Stimulated activated CD4-positive, alpha-beta T cell treated with anti-CD3 and anti-CD28 coated beads, TNF-alpha, amount 100 ng/mL, for 1 hour (primary cell): ENCODE measurements at places on chromosomes 6 and 20.
A peak's percentile ranks its signal among the peaks of the same experiment; 100 is the strongest.

GRCh38 chr20:22584522-22584921 lies at the start of gene FOXA2:
TSS of gene FOXA2 (minus strand) at chr20:22584572. CDS start at chr20:22584278, 294 bp downstream.
- DNase-seq, result no peak

DNA sequence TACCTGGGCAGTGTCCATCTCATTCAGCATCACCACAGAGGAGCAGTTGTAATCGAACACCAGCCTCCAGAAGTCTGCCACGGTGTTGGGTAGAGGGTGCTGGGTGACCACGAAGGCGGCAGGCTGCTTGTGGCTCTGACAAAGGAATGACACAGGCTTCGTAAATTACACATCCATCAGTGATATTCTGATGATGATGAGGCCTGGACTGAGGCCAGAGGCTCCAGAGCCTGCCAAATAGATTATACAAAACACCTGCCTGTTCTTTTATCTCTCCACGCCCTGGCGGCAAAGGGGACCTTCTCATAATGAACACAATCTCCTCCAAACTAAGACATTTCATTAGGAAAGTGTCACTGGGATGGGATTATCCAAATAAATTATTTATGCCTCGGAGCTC lies 480.2 kb upstream of the CHD6 start:
- DNase-seq, result no peak

GRCh38 chr6:52985228-52985627 lies 9.9 kb downstream of the GSTA4 start:
- no peak for DNase-seq

DNA sequence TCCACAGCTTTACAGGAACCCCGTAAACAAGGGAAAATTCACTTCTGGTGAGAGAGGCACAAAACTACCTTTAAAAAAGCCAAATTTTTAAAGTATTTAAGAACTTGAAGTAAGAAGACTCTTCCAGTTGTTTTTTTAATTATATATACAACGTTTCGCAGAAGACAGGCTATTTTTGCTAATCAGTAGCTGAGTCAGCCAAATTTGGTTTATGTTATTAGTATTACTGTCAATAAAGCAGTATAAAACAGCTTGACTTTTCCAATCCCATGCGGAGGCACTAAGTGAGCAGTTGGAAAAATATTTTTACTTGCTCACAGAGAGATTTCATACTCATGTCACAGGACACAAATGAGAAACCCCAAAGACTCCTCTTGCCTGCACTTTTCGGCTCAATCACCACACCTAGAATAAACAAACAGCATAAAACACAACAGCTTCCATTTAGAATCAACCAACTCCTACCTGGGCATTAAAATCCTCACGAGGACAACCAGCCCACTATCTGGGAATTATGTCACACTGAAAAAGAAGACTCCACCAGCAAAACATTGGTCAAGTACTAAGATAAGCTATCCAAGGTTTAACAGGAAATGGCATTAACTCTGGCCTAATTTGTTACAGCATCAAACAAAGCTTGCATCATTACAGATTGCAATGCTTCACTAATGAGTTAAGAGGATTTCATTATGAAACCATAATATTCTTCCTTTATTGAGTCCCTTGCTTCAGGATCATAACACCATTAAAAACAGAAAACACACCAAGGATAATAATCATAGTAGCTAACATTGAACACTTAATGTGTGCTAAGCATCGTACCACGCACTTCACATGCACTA lies 26.3 kb downstream of the ELOVL5 start:
- no peak for DNase-seq

DNA sequence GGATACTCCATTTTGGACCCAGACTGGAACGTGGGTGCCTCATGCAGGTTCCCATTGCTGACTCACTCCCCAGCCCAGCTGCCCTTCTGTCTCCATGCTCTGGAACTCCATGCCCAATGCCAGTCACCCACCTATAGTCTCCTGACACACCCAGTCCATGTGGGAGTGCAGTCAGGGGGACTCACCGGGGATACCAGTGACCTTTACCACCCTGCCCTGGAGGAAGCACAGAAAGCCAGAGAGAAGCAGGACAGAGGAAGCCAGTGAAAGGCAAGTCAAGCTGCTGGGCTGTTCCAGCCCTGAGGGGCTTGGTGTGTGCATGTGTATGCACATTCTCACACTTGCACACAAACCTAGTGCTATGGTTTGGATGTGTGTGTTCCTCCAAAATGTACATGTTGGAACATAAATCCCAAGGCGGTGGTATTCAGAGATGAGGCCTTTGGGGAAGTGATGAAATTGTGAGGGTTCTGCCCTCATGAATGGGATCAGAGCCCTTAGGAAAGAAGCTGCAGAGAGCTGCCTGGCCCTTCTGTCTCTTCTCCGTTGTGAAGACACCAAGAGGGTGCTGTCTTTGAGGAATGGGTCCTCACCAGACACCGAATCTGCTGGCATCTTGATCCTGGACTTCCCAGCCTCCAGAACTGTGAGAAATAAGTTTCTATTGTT lies 121.4 kb upstream of the MAFB start:
- no peak for DNase-seq

- no peak for DNase-seq
Observed at GRCh38 chr6:46772016-46772415, 21.2 kb upstream of the MEP1A start.

DNA sequence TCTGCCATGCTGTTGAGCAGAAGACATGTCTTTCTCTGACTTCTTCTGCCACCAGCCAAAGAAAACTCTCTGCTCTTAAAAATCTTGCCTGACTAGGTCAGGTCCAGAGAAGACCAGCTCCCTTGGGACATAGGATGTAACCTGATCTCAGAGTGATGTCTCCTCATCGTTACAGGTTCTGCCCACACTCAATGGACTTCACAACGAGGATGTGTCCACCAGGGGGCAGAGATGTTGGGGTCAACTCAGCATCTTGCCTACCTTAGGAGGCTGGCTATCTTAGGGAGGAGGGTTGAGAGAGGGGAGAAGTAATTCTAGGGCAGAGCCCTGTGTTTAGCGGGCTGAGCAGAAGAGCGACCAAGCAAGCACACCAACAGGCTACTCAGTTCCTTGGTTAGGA lies 207.6 kb upstream of the CDH4 start:
- DNase-seq, result no peak

DNA sequence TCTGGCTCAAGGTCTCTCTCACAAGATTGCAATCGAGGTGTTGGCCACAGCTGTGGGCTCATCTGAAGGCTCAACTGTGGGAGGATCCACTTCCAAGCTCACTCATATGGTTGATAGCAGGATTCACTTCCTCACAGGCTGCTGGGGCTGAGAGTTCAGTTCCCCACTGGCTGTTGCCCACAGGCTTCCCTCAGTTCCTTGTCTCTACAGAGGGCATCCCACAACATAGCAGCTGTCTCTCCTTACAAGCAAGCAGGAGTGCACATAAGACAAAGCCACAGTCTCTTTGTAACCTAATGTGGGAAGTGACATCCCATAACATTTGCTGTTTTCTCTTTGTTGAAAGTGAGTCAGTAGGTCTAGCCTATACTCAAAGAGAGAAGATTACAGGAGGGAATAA lies 14.0 kb downstream of the SPATS1 start:
- DNase-seq, result no peak

DNA sequence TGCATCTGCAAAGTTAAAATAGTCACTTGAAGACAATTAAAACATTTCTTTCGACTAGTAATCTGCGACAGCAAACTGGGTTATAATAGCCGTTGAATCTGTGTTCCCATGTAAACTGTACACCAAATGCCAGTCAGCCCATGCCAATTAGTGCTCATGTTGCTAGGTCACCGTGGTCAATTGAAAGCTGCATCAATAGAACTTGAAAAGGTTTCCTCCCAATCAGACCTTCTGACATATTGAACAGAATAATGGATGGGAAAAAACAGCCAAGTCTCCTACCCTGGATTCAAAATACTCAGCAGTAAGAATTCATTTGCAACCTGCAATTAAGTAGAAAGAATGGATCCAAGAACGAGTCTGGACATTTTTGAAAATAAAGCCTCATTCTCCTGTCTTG lies 11.2 kb downstream of the NKX2-4 start:
- DNase-seq, result no peak

- DNase-seq, result no peak
Observed at GRCh38 chr20:57707849-57708693, 1.7 kb downstream of the PMEPA1 start.

- DNase-seq, result no peak
Observed at GRCh38 chr6:102986086-102986485, 1592.6 kb downstream of the GRIK2 start.

GRCh38 chr20:33162313-33162712 lies 5.6 kb upstream of the BPIFA2 start:
- no peak for DNase-seq

DNA sequence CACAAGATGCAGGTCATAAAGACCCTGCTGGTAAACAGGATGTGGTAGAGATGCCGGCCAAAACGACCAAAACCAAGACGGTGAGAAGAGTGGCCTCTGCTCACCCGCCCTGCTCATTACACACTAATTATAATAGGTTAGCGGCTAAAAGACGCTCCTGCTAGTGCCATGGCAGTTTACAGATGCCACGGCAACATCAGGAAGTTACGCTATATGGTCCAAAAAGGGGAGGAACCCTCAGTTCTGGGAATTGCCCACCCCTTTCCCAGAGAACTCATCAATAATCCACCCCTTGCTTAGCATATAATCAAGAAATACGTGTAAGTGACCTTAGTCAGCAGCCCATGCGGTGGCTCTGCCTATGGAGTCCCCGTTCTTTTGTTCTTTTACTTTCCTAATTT lies 17.6 kb downstream of the BHLHE23 start:
- DNase-seq, result no peak

GRCh38 chr6:155080881-155081845 lies 86.0 kb downstream of the TIAM2 start:
- no peak for DNase-seq

GRCh38 chr20:48904566-48905296 lies 16.8 kb upstream of the ARFGEF2 start:
- peak; percentile 37 for DNase-seq

- DNase-seq, result no peak
Observed at GRCh38 chr6:158003910-158004700, 22.4 kb downstream of the SYNJ2 start.

DNA sequence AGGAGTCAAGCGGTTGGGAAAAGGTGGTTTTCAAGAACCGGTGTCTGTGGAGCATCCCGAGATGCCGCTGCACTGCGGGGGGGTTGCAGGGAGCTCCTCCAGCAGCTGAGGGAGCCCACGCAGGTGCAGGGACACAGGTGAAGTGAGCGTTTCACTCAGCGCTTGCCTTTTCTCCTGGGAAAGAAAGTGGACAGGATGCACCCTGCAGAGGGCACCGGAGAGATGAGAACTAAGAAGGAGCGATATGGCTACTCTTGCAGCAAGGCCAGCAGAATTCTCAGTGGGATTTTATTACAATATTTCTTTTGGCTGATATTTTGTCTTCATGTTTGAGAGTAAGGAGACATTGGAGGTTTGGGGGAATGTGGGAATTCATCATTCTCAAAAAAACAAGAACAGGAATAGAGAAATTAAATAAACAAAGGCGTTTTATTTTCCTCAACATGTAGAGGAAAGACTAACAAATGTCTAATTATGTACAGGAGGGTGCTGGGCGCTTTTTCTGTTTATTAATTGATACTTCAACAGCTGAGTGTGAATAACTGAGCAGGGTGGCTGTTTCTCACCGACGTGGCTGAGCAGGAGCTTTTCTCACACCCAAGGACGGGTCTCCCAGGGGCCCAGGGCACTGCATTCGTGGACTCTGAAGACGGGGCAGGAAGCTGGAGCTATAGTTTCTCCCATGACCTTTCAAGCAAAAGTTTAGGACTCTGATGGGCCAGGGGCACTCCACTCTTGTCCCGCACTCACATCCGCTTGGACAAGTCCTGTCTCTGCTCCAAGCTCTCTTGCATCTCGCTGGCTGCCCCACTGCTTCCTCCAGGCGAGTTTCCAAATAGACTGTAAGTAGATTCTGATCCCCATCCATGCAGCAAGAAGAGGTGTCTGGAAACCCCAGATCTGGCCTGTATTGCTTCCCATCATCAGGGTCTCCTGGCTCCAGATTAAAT lies 176.1 kb downstream of the SMOC2 start:
- DNase-seq, result no peak

- no peak for DNase-seq
Observed at GRCh38 chr6:167485186-167485978, 160.5 kb downstream of the TTLL2 start.

- DNase-seq, result no peak
Observed at GRCh38 chr6:149046822-149047246, 270.7 kb upstream of the TAB2 start.

GRCh38 chr6:52568320-52568719 lies 8.5 kb downstream of the TRAM2 start:
- no peak for DNase-seq

DNA sequence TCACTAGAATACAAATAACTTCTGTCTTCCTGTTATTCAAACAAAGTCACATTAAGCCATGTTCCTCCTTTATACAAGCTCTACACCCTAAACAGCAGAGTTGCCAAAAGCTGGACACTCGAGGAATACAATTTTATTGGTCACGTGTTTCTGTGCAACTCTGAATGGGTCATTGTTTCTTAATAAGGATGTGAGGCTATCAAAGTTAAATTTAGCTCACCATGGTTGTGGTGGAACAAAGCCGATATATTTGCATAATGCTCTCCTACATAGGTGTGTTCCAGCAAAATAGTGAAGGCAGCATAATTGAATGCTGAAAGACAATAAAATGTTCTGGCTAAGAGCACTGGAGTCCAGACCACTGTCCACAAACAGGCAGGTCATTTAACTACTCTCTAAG lies 36.9 kb upstream of the CD2AP start:
- no peak for DNase-seq

GRCh38 chr6:35067234-35067633 lies 73.9 kb downstream of the TCP11 start:
- DNase-seq, result no peak

DNA sequence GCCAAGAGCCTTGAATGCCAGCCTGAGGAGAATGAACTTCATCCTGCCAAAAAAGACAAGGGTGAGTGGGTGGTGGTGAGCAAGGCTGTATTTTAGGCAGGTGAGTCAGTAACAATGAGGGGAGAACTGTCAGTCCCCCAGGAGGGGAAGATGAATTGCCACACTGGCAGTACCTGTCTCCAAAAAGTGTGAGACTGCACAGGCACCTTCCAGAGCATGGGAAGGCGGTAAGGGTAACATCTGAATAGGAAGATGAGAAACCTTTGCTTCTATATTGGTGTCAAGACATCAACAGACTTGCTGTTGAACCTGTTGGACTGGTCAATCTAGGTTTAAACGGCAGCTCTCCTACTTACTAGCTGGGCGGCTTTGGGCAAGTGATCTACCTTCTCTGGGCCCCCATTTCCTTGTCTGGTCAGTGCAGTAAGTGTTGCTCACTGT lies 30.9 kb downstream of the STK35 start:
- DNase-seq, result no peak

GRCh38 chr6:157280157-157280556 lies 43.2 kb downstream of the TMEM242 start:
- no peak for DNase-seq

GRCh38 chr20:10558635-10559187 lies 115.1 kb downstream of the JAG1 start:
- no peak for DNase-seq

- no peak for DNase-seq
Observed at GRCh38 chr6:38555606-38556005, 84.1 kb downstream of the BTBD9 start.

GRCh38 chr20:8156235-8157079 lies 24.4 kb downstream of the PLCB1 start:
- no peak for DNase-seq
